ENCODE measurements at places on chromosomes 6 and 20.
A peak's percentile ranks its signal among the peaks of the same experiment; 100 is the strongest.

DNA sequence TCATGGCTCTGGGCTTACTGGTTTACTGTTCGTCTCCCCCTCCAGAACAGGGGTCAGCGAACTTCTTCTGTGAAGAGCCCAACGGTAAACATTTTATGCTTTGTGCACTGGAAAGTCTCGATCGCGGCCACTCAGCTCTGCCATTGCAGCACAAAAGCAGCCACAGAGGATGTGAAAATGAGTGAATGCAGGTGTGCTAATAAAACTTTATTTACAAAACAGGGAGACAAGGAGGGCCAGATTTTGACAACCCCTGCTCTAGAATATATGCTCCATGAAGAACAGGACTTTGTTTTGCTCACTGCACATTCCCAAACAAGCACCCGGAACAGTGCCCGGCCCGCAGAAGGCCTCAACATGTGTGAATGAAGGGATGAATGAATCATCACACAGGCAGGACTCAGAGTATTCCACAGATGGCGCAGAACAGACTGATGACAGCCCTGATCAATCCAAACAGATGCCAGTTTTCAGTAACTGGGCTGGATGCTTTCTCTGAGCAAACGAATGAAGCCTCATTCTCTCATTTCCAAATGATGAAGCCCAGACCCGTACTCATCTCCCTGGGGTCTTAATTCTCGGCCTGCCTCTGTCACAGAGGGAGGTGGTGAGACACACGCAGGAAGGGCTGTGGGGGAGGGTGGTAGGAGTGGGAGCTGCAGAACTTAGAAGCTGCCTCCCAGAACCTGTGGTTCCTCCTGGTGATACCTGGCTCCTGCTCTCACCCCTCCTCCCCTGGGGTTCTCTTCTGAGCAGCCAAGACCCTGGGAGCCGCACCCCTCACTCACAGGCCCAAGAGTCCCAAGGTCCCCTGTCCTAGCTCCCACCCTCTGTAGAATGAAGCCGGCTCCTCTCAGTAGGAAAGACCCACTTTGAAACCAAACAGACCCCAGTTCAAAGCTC, 196.4 kb downstream of the PREX1 start:
- DNase-seq: no peak

- DNase-seq: no peak
Measured at GRCh38 chr6:24743944-24744335, 25.0 kb upstream of the C6orf62 start.

DNA sequence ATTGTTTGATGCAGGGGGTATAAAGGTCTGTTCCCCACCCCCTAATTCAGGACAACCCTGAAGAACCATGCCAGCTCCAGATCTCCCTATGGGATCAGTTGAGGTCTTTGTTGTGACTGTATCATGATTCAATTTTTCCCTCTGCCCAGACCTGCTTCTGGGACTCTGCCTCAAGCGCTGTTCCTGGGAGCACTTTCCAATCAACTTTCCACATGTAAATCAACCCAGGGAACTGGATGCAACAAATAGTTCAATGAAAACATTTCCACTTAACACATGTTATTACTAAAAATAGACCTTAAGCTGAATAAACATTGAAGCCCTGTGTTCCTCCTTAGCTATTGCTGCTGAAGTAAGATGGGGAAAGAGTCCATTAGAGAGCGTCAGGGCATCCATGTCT, 139.5 kb downstream of the C6orf58 start:
- DNase-seq: no peak

DNA sequence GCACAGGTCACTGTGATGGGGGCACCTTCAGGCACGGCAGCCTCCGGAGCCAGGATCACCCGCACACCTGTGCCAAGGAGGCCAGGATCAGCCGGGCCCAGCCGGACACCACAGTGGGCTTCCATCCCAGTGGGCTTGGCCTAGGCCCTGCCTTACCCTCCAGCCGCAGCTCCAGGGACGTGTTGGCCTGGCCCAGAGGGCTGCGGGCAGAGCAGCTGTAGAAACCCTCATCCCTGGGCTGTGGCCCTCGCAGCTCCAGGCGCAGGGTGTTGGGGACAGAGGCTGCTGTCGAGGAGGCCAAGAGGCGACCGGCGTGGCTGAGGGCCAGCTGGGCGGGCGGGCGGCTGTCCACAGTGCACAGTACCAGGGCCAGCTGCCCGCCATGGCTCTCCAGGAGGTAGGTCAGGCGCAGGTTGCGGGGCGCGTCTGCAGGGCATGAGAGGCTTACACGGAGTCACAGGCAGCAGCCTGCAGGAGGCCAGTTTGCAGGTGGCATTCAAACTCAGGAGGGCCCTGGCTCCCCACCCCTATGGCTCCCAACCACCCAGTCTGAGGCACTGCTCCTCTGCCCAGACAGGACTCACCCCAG, 11.0 kb upstream of the ADAM33 start:
- DNase-seq: no peak

DNA sequence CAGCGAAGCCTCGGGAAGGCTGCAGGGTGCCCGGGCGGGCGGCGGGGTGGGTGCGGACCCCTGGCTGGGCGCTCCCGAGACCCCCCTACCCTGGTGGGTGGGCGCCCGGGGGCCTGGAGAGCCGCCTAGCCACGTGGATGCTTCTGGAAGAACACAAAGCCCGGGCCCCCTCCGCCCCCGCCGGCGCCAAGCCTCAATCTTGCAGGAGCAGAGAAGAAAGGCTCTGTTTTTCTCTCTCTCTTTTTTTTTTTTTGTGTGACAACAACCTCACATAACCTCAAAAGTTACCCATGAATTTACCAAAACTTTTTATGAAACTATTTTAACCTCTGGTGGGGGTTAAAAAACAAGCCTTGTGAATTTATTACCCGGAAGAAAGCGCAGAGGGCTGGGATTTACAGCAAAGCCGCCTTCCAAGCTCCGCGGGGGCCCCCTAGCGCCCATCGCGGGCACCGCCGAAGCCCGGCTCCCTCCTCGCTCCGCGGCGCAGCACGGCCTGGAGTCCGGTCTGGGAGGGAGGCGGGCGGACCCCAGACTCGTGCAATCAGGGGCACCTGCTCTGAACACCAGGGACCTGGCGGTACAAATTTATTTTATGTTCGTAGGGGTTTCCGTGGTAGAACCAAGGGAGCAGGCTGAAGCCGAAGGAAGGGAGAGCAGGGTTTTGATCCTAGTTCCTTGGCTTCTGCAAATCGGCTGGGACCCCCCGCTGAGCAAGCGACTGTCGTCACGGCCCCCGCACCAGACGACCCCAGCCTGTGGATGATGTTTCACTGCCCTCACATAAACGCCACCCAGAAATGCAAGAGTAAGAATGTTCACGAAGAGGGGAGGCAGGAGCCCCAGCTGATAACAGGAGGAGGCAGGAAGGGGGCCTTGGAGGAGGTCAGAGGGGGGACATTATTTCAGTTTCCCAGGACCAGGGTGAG, 58.9 kb downstream of the ZNF831 start:
- peak; percentile 40 for DNase-seq

DNA sequence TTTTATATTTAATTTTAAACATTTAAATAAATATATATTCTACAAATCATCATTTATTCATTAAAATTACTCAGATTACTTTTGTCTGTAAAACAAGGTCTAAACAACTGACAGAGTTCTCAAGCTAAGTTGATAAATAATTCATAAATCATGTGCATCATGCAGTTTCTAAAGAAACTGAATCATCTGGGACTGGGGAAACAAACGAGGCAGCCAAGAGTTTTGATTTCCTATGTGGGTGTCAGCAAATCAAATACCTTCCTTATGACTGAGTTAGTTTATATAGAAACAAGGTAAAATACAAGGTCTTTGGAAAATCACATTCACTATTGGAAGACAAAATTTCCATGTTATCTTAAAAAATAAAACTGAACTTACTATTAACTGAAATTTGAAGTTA, 149.9 kb upstream of the BEND6 start:
- DNase-seq: no peak

DNA sequence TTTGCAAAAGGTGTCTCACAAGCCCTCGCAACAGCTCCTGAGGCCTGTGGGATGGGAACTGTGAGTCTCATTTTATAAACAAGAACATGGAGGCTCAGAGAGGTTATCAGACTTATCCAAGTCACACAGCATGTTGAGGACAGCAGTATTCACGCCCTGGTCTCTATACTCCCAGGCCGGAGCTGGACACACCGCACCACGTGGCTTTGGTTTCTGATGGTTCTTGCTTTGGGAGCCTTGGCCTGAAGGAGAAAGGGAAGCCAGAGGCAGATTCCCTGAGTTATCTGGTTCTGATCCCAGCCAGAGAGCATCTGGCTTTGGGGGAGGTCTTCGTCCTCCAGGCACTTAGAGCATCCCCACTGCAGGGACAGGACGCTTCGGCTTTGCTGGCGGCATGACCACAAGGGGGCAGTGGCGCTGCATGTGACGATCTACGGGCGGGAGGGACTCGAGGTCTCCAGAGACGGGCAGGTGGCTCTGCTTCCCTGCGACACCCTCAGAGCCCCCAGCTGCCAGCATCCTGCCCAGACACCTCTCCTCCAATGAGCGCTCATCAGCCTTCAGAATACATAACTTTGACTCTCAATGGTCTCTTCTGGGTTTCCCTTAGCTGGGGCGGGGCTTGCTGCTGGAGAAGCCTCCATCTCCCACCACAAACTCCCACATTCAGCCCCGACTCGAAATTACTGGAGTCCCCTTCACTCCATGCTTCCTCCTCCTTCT, 51.4 kb upstream of the SAYSD1 start:
- DNase-seq: peak; percentile 68

- DNase-seq: no peak
Measured at GRCh38 chr6:8223678-8224077, 121.3 kb upstream of the EEF1E1 start.

GRCh38 chr6:117326396-117326795, 61.0 kb downstream of the VGLL2 start:
- DNase-seq: no peak

DNA sequence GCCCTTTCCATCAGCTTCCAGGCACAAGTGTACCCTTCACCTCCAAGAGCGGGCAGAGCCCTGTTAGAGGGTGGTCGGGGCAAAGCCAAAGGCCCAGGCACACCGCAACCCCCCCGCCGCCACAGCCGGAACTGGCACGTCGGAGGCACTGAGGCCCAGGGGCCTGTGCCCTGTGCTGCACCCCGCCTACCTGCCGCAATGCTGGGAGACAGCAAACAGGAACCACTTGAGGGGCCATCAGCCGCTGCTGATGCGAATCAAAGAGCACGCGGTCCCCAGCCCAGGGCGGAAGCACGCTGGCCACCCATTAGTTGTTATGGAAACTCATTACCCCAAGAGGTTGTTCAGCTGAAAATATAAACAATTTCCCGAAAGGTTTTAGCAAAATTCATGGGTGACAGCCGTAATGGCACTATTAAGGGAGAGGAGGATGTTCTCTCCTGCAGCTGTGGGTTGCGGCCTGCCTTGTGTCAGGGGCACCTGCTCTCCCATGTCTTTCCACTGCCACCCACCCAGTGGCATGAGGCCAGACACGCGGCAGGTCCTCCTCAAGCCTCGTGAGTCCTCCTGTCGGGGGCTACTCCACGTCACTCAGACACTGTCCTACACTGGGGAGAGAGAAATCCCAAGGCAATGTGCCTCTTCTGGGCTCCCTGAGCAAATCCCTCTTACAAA, 65.3 kb downstream of the EDN3 start:
- no peak for DNase-seq

- DNase-seq: no peak
Measured at GRCh38 chr6:106732376-106732940, 103.1 kb downstream of the QRSL1 start.

DNA sequence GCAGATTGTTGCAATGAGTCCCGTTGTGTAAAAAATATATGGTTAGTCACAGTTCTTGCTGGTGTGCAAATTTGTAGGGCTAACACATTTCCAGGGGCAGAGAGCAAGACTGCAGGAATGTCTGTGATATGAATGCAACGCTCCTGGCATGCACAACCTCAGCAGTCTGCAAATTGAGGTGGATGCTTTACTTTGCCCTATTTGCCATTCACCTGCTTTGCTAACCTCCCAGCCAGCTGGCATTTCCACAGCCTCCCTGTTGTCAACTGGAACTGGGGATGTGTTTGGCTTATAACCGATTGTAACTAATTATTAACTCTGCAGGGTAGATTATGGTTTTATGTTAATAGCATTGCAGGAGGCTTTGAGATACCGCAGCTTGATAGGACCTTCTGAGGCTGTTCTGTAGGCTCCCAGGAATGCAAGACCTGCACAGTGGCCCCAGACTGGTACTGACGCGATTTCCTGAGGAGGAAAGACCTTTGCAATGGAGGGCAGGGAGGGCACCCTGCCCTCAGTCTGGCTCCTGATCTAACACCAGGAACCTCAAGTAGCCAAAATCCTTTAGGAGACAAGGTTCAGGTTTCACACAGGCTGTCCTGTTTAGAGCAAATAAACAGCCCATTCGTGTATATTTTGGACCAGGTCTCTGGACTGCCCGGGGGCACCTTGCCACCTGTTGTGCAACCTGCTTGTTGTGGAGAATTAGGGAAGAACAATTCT, 53.4 kb downstream of the EDN1 start:
- DNase-seq: no peak

DNA sequence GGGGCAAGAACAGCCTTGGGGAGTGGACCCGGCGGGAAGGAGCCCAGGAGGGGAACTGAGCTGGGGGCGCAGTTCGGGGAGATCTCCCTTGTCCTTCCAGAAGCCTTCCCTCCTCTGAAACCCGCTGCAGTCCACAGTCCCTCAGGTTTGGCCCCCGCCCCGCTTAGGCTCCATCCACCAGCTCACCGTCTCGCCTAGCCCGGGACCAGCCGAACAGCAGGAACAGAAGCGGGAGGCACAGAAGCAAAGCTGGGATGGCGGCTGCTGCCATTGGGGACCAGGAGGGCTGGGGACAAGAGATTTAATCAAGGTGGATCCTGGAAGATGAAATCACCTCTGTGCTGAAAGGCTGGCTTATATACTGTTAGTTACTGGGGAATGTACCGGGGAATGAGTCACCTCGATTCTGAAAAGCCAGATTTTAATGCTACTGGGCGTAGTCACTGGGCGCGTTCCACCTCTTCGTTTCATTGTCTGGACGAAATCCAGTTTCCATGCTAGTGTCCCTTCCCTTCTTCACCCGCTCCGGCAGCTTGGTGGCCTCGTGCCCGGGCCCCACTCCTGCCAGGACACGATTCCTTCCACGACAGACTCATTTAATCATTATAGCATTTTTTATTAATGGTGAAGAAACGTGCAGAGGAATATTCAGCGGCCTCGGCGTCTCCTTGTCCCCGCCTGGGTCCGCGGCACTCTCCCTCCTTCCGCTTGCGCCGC, at the start of gene RAET1L:
TSS of gene RAET1L (minus strand) at position 332 of the 717 bp plus-strand sequence. CDS start at position 271, 61 bp downstream.
- DNase-seq: no peak

DNA sequence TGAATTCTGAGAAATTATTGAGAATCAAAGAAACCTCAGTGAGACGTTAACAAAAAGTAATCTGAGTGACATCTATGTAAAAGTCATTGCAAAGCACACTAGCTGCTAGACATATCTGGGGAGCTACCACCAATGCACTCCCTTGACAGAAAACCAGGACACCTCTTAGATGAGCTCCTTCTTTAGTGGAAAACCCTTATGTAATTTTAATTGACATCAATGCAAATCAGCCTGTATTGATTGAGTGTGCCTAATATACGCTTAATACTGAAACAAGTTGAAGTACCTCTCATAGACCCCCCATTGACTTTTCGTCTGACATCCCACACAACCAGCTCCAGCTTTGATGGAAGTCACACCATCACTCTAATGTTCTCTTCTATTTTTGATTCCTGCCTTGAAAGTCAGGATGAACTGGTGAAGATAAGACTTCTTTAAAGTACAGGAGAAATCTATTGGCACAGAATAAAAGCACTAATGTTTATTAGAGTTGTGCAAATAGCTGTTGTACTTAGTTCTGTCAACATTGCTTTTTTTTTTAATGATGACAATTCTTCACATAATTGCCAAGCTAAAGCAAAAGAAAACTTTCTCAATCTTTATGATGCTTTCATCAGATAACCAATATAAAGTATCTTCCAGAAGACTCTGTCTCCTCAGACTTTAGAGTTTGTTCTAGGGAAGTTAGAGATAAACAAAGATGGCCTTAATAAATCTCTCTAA, 98.0 kb upstream of the FAM8A1 start:
- no peak for DNase-seq

- no peak for DNase-seq
Measured at GRCh38 chr6:33160728-33161344, 31.4 kb downstream of the COL11A2 start.

Measured in bone marrow (tissue), 2 donors.